RCC 7860 (cell line): ENCODE measurements at places on chromosomes 2 and 18.

DNA sequence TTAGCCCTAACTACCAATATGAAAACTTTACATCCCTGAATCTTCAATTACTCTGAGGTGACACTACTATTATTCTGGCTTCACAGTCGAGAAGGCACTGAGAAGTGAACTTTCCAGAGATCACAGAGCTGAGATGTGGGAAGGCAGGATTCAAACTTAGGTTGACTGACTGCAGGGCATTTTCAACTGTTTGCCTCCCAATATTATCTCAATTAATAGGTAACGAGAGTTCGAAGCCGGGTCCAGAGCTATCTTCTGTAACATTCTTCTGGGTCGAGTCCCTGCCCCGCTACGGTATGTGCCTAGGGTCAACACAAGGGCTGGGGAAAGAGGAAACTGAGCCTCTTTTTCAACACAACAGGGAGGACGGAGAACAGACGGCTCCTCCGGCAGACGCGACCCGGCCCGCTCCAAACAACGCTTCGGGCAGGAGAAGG lies 740 bp downstream of the CHMP3 start:
- DNase-seq: no peak

- no peak for DNase-seq
These were observed 23.8 kb upstream of the IL1R2 start for GRCh38 chr2:101967826-101968513.

GRCh38 chr2:24885221-24886125 lies 34.6 kb downstream of the ADCY3 start:
- no peak for DNase-seq

DNA sequence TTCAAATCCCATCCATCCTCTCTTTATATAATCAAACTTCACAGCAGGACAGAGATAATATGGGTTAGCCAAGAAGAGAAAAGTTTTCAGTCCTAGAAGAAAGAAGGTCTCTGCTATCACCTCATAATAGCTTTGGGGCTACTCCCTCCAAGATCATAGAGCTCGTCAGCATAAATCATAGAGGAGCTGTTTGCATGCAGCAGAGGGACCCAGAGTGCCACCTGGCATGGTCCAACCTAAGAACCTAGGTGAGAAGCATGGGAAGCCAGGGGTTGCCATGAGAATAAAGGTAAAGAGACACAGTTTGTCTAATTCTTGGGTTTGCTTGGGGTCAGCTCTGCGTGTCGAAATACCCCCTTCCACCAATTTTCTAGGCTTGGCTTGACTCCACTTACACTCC lies 87.1 kb upstream of the CYP1B1 start:
- DNase-seq: no peak

DNA sequence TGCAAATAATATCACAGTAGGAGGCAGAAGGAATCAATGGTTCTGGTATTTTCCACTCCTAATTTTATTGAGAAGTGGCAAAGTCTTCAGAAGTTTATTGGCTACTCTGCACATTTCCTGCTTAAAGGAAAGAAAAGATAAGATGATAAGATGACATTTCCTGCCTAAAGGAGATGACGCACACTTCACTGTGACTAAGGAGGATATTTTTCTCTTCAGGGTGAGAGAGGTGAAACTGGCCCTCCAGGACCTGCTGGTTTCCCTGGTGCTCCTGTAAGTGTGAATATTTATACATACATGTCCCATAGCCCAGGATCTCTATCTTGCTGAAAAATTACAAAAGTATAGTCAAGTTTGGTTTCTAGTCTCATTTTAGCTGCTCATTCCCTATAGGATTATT lies 27.9 kb downstream of the COL3A1 start:
- peak; percentile 26 for DNase-seq

GRCh38 chr2:67164771-67165522 lies 232.2 kb upstream of the ETAA1 start:
- DNase-seq: no peak

GRCh38 chr2:119826370-119826961 lies 66.7 kb downstream of the PTPN4 start:
- peak; percentile 29 for DNase-seq

DNA sequence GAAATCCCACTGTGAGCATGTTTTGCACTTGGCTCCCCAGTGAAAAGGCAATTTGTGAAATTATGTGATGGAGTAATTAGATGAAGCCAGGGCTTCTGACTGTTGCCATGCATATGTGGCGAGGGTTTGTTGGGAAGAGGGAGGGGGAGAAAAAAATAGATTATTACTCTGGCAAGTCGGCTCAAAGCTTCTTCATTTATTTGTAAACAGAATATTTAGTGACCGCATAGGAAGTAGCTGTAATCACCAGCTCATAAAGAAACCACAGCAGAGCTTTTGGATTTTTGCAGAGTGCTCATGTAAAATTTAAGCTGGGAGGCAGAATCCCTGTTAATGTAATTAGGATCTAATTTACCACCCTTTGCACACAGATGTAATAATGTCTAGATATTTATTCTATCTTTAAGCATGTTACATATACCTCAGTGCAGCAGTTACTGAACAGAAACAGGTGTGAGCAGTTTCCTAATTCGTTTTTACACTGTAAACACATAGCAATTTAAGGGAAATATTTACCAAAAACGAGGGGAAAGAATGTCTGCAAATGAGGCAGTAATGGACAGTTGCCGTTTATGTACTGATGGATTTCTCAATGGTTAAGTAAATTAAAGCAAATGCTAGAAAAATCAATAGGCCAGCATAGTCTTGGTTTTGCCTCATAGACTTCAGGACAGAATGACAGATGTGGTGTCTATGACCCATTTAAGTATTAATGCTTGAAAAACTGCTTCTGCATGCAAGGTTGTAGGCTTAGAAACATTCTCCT lies 87.9 kb downstream of the MEIS1 start:
- no peak for DNase-seq

DNA sequence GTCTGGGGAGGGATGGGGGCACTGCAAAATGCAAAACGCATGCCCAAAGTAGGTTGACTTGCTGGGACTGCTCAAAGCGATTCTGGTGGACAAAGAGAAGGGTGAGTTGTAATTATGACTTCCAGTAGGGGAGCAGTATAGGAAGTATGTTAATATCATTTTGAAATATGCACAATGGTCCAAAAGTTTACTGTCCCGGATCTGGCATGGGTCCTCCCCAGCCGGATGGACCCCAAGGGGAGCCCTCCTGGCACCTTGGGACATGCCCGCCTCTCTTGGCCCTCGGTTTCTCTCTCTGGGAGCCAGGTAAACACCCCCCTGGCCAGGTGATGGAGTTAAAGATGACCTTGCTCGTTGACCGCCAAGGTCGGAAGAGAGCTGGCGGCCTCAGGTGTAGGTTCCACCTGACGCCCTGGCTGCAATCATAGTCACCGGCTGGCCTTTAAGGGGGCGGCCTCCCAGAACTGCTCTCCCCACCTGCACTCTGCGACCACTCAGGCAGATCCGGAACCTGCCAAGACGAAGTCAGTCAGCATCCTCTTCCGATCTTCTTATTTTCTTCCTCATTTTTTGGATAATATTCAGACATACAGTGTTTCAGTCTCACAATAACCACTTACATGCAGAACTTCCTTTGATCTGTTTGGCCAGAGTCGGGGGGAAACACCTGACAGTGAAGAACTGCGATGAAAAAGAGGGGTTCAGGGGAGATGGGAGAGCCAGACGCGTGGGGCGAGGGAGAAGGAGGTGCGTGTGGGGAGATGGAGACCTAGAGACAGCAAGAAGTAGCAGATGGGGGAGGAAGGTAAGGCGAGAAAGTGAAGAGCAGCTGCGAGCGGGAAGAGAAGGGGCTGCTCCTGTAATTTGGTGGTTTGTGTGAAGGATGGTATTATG lies 148.3 kb downstream of the MEIS1 start:
- no peak for DNase-seq

DNA sequence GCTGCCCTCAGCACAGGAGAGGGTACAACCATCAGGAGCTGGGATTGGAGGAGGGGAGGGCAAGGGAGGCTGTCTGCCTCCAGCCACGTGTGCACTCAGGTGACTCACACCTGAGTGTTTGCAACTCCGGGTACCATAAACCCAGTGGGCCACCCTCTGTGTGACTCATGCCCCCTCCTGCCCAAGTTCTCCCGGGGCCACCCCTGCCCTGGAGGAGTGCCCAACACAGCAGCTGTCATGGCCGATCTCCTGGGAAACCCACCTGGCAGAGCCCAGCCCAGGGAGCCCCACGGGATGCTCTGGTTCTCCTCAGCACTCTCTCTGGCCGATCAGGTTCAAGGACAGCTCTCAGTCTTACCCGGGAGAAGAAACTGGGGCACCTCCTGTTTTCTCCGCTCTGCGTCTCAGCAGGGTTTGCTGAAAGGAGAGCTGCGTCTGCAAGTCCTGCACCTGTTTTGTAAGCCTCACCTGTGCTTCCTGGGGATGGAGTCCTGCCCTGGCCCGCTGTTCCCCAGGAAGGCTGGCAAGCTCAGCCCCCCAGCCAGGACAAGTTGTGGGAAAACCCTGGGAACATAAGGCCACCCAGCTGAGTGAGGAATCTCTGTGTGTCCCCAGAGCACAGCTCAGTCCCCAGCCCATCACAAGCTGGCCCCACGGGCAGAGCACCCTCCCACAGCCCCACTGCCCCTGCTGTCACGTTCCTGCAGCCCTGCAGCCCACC lies 44.0 kb upstream of the UBE2F start:
- DNase-seq: peak; percentile 15

- DNase-seq: peak; percentile 68
These were observed 237.3 kb upstream of the KLHL14 start for GRCh38 chr18:33010149-33010548.

DNA sequence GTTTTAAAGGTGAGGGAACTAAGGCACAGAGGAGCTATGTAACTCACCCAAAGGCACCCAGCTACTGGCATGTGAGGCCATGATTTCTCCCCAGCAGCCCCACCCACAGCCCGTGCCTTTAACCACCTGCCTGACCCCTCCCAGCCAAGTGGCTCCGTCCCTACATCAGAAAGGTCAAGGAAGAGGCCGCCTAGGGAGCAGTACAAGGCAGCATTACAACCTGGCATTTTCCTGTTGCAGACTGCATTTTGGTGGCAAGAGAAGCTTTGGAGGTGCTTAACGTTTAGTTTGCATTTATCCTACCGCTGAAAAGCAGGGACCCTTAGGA lies 17.5 kb downstream of the STEAP3 start:
- no peak for DNase-seq

- DNase-seq: no peak
These were observed 58.2 kb upstream of the NEUROD1 start for GRCh38 chr2:181738563-181738962.

DNA sequence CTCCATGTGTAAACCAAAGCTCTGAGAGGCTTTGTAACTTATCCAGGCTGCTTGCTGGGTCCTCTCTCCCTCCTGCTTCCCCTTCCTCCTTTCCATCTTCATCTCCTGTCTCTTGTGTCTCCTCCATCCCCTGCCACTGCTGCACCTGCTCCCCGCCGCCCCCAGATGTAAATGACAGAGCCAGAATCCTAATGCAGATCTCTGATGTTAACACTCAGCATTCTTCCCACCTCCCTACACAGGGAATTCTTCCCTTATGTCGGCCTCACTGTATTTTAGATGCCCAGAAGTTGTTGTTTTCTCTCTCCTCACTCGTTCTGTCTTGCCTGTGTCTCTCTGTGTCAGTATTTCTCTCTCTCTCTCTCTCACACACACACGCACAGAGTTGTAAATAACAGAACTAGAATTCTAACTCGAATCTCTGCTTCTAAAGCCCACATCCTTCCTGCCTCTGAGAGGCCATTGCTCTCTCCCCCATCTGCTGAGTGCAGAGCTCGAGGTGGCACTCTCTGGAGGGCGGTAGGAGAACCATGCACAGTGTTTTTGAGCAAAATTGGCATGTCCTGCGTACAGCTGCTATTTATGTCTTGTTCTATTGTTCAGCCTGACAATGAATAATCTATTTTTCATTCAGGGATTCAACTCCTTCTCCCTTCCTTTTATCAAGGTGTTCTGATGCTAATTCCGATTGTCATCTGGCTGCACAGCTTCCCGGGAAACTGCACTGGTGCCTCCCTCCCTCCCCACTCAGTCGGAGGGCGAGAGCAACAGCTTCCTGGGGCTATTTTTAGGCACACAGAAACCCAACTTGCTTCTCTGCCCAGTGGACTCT lies 219.9 kb downstream of the SH3RF3 start:
- no peak for DNase-seq

GRCh38 chr2:39660612-39661236 lies 5.0 kb upstream of the TMEM178A start:
- DNase-seq: no peak

DNA sequence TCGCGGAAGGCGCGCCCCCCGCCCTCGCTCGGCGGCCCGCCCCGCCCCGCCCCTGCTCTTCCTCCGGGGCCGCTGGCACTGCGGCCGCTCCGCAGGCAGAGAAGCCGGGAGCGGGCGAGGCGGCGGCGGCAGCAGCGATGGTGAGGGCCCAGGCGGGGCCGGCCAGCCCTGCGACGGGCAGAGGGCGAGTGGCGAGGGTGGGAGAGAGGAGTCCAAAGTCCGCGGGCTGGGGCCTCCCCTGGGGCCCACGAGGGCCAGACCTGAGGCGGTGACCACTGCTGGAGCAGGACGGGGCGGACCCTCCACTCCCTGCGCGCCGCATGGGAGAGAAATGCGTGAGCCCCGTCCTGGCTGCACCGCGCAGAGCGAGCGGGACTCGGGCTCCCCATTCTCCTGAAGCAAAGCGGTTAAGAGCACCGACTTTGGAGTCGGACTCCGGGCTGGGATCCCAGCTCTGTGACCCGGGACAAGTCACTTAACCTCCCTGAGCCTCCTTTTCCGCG lies at the start of gene VAMP5:
TSS of gene VAMP5 (plus strand) at position 78 of the 503 bp plus-strand sequence. CDS start at position 138, 60 bp downstream.
- no peak for DNase-seq
